ENCODE measurements at places on chromosomes 5 and 9.

GRCh38 chr5:177599731-177600507 lies at the start of gene B4GALT7:
Gene B4GALT7 (plus strand): TSS chr5:177600132. CDS start chr5:177600211, 79 bp downstream.
- DNase-seq: peak; percentile 94

DNA sequence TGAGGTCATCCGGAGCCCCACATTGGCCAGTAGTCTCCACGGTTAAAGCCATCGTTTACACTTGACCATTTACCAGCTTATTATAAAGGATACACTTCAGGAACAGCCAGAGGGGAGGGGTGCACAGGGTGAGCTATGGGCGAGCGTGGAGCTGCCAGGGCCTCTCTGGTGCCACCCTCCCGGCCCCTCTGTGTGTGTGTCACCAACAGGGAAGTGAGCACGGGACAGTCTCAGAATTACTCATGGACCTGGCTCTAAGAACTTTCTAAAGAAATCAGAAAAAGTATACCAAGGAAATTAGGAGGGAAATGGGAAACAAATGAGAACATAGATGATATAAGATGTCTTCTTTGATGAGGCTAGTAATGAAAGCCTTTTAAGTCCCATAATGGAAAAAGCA lies 13.5 kb downstream of the WDR5 start:
- no peak for DNase-seq

GRCh38 chr9:126743041-126743440 lies 61.8 kb upstream of the ZBTB43 start:
- DNase-seq: no peak

DNA sequence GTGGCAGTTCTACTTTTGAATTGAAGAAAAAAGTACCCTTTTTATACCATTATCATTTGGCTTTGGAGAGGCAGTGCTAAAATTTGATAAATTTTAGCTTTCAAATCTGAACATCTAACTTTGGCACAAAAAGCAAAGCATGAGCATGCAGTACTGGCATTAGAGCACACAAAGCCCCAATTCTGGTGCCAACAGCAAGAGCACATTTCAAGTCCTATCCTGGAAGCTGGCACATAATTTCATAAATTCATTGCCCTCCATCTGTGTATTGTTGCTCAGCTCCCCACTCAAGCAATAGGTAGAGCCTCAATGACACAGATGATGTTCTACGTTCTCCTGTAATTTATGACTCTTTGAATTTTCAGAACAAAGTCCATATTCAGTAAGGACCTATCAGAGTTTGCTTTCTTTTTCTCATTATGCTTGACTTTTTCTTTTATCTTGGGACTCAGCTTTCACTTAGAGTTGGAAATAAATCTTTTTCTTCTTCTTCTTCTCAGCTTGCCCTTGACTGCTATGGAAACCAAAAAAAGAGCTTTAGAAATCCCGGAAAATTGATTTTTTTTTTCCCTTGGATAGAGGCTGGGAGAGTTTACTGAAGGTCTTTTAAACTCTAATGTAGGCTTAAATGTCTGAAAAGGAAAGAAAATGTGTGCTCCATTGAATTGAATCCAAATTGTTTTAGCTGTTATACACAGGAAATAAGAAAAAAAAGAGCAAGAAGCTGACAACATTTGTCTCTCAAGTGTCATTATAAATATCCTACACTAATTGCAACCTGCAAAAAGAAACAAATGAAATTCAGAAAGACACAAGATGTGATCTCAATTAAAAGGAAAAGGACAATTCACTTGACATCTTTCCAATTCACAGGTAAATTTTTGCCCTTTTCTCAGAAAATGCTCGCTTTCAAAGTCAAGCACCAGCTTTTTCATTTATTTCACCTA lies 380.8 kb upstream of the CDH18 start:
- DNase-seq: no peak

DNA sequence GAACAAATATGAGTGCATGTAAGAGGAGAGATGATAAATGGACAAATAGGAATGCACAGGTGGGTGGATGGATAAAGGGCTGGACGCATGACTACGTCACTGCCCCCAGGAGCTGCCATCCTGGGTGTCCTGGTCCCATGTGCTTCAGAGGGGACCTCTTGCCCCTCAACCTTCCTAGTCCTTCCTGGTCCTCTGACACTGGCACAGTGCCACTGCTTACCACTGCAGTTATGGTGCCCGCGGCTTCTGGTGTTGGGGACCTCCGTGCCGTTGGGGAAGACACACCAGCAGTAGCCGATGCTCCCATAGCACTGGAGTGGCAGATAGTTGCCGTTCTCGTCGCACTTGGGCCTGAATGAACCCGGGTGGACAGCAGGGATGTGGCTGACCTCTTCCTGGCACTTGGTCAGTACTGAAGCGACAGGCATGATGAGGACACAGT lies 9.8 kb downstream of the CD74 start:
- no peak for DNase-seq

DNA sequence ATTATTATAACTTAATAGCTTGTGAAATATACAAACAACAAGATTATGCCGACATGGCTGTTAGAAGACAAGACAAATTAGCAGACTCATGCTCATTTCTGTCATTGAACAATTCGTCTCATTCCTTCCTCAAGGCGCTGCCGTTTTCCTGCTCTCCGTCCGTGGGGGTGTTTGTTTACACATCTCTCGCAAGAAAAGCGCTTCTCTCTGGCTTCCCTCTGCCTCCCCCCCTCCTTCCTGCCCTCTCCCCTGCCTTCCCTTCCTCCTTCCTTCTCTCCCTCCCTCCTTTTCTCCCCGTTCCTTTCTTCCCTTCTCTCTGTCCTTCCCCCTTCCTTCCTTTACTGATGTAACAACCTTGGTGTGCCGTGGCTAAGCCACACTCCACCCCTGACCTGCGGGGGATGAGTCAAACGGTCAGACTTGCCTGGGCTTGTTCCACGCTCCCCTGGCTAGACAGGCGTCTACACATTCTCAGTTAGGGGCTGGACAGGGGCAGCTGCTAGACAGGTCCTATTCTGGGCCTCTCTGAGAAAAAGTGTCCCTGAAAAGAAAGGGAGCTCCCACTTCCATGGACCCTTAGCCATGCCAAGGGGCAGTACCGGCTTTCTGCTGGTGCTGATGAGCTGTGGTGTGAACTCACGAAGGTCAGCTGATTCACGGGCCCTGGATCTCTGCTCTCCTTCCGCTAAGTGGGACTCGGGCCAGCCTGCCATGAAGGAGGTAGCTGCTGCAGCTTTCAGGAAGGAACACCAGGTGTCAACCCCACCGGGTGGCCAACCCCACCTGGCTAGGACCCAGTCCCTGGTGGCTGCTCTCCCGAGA lies 32.0 kb upstream of the SPTLC1 start:
- DNase-seq: no peak

DNA sequence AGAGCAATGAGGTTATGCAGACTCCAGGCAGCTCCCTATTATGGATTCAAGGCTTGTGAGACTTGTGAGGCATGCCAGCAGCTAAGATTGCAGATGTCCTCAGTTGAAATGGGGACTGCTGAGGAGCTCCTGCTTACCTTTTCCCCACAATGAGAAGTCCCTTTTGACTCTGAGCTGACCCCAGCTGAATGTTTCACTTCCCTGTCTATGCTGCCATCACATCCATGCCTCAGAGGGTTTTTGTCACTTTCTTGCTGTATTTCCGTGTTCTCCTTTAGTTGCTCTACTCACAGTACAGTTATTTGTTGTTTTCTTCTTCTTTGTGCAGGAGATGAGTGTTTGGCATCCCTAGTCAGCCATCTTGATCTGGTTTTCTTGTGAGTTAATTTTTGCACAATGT lies 18.8 kb upstream of the OR2S2 start:
- DNase-seq: no peak

DNA sequence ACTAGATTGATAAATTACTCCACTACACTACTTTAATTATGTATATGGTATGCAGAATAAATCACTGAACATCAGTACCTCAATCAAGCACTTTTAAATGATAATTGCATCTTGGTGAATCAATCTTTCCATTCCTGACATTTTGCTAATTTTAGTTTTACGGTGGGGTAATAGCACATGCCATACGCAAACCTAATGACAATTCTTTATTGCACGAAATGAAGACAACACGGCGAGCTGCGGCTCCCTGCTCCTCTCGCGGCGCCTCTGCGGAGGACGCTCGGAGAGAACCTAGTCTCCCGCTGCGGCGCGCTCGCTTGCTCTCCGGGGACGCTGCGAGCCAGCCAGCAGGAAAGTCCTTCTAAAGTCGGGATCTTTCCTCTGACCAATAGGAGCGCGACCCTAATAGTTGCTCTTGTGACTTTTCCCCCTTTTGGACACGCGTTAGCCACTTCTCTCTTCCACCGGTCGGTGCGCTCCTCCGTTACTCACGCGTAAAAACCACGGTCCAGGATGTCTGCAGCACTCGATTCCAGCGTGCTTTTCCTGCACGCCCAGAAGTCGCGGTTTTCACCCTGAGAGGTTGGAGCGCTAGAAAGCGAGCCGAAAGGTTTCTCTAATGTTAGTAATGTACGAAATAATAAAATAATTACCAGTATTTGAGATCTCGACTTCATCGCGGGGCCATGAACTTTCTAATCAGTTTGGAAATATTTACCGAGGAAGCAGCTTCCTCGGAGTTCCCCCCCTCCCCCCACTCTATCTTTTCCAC lies 1.0 kb upstream of the MEF2C start:
- peak; percentile 43 for DNase-seq

DNA sequence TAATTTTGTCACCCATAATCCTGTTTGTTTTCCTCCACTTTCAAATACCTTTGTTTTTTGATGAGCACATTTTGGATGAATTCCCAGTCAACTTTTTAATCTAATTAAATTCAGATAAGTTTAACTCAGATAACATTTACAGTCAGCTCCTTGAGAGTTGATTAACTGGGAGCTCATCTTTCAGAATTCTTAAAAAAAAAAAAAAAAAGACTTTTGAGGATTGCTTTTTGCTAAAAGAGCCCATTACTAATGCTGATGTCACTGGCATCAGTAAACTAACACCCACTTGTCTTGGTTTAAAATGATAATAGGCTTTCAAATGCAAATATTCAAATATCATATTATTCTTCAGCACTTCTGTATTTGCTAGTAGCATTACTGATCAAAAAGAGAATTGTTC lies 47.1 kb upstream of the NFIB start:
- no peak for DNase-seq

- no peak for DNase-seq
Measured at GRCh38 chr5:173245319-173246134, 10.5 kb upstream of the NKX2-5 start.

DNA sequence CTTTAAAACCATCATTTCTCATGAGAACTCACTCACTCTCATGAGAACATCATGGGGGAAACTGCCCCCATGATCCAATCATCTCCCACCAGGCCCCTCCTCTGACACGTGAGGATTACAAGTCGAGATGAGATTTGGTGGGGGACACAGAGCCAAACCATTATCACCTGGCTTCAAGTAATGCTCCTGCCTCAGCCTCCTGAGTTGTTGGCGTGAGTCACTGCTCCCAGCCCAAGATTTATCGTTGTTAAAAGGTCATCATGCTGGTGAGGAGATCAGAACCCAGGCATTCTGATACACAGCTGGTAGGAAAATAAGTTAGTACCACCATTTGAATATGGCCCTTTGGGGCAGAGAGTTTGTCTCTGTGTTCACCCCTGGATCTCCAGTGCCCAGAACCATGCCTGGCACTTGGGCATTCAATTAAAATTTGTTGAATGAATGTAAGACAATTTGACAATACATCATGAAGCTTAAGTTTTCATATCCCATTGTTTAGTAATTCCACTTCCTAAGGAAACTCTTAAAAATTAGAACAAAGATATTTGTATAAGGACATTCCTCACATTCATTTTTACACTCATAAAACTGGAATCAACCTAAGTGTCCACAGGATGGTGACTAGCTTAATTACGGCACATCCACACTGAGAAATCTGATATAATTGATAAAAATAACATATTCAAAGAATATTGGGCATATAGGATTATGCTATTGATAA lies 58.0 kb upstream of the COL15A1 start:
- DNase-seq: no peak

DNA sequence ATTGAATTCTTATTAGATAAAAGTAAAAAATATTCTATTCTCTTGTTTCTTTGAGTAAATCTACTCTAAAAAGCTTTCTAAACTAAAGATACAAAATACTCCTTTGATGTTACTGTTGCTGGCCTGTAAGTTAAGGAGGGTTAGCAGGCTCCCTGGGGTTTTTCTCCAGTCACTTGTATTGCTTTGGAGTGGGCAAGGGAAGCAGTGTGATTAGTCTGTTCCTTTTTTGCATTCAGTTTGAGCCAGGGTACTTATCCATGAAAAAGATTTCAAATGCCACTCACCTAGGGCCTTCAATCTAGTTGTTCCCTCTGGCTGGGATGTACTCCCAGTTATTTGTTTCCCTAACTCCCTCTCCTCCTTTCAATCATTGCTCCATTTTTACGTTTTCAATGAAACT lies 256.2 kb upstream of the SMC2 start:
- DNase-seq: no peak

- no peak for DNase-seq
Measured at GRCh38 chr5:72586788-72587530, 79.7 kb upstream of the ZNF366 start.

All from pancreas (tissue), 10 donors.